Urinary bladder (tissue), 4 donors: ENCODE measurements at places on chromosomes 4 and X. TPM values are rescaled to one million over a fixed set of nuclear protein-coding genes. Genes with fewer than 3 reads are reported as not detected.

Gene SMR3A
- not detected for total RNA-seq

Gene CHST7
- total RNA-seq, result 5.9 TPM

Gene PTCHD1
- total RNA-seq, result 6.0 TPM

Gene GAGE12F
- not detected for total RNA-seq
